ENCODE measurements at places on chromosomes 5 and 9.

DNA sequence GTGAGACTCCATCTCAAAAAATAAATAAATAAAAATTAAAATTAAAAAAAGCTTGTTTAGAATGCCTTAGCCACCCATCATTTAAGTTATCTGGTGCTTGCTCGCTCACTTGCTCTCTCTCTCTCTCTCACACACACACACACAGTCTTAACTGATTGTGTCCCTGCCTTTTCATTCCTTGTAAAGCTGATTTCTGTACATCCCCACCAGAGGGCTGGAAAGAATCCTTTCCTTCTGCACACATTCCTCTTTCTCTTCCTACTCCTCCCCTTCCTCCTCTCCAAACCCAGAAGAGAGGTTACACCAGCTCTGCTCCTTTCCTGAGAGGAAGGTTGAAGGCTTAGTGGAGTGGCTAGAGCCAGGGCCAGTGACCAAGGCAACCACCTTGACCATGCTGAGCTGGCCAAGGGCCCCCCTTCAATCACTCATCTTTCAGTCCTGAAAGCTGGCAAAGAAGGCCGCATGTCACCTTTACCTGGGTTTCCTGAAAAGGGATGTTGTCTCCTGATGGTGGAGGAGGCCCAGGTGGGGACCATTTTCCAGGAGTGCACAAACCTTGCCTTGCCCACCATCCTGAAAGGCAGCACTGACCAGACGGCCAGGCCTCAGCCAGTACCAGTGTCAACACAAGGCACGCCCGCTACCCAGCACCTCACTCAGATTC, 25.6 kb downstream of the STK10 start:
- DNase-seq = peak; percentile 74

DNA sequence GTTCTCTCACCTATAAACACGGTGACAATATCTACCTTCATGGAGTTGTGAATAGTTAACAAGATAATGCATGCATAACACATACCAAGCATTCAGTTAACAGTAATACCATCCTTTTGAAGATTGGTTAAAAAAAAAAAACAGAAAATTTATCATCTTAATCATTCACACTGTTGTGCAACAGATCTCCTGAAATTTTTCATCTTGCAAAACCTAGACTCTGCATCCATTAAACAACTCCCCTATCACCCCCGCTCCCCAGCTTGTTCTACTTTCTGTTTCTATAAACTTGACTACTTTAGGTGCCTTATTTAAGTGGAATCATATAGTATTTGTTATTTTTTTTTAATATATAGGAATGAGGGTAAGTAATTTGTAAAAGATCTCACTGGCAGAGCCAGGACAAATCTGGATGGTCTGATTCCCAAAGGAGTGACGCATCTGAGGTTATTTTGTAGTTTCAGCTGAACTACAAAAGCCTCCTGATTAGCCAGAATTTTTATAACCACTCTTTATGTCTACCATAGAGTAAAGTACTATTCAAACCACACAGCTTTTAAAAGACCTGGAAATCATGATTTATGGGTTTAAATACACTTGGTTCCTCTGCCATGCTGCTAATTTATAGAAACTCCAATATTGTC, 93.0 kb downstream of the FANCC start:
- no peak for DNase-seq

- no peak for DNase-seq
These were observed 196.9 kb downstream of the VPS13A start for GRCh38 chr9:77374266-77374665.

DNA sequence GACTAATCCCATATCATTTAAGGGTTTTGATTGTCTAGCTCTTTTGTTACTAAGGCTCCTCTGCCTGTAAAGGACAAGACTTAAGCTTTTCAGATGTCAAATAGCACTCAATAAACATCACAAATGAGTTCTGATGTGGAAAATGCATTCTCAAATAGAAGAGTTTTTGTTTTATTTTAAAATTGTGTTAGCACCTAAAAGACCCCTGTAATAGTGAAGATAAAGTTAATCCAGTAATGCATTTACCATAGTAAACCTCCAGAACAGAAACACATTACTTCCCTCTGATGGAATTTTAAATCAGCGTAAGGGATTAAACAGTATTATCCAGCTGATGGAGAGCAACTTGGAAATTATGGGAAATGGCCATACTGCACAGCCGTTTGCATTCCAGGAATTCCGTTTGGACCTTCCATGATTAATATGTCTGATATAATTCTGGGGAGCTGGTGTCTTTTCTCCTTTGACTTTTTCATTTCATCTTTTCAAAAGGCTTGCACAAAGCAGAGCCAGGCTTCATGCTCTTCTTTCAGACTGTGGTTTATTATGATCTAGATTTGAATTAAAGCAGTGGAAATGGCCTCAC, 105.6 kb downstream of the PPP2R2B start:
- DNase-seq = no peak

DNA sequence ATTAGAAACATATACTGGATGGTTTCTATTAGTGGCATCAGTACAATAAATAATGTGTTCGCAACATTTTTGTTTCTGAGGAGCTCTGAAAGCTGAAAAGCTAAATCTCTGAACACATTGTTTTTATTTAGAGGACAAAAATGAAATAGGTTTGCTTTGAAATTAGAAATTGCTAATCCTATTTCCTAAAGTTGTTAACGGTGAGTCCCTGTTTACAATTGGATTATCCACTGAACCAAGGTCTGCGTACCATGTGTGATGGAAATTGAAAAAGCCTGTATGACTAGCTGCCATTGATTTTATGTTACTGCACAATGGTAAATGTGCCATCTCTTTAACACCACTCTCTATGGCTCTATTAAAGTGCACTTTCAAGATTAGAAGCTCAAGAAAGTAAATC, 297.7 kb upstream of the NUDT12 start:
- no peak for DNase-seq

- no peak for DNase-seq
These were observed 17.1 kb upstream of the EPB41L4A start for GRCh38 chr5:112436144-112436543.

GRCh38 chr5:62585306-62585705, 6.7 kb downstream of the LRRC70 start:
- no peak for DNase-seq

GRCh38 chr5:109964136-109964535, 274.4 kb downstream of the MAN2A1 start:
- DNase-seq = no peak

- DNase-seq = no peak
These were observed 4.4 kb downstream of the TTC16 start for GRCh38 chr9:127720031-127720864.

DNA sequence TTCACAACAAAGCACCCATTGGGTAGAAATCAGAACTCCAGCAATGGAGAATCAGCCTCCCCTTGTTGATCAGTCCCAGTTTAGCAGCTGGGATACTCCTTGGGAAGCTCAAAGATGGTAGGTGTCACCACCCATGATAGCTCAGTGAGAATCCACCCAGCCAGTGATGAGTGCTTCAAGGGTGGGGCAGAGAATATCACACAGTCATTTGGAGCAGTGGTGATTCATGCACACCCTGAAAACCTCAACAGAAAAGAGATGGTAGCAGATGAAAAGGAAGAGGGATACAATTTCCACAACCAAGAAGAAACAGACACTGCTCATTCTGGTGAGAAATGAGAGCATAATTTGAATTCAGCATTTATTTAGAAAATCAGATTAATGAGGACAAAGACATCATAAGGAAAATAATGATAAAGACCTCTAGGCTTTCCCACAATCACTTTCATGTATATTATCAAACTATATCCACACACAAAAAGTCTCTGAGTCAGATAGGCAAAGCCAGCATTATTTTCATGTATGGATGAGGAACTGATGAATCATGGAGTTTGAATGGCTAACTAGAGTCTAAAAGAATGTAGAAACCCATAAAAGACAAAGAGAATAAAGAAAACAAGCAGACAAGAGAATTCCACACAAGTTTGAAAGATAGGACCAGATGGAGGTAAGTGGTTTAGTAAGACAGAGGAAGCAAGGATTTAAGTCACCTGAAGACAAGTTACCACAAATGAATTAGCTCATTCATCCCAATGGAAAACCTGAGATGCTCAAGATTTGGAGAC, 82.9 kb downstream of the FEM1C start:
- DNase-seq = no peak

DNA sequence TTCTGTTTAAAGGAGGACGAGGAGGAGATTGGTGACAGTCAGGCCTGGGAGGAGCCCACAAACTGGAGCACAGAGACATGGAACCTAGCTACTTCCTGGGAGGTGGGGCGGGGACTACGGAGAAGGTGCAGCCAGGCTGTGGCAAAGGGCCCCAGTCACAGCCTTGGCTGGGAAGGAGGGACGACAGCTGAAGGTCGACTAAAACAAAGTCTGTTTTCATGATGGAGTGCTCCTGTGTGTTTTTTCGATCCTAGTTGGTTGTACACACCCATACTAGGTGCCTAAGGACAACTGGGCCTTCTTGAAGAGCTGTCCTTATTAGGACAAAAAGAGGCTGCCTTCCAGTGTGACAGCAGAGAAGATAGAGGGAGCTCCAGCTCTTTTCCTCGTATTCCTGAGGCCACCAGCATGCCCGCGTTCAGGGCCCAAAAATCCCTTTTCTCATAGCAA, 2.9 kb downstream of the CCDC107 start:
- DNase-seq = no peak

- peak; percentile 53 for DNase-seq
These were observed 5.9 kb upstream of the EGR1 start for GRCh38 chr5:138459311-138459933.

DNA sequence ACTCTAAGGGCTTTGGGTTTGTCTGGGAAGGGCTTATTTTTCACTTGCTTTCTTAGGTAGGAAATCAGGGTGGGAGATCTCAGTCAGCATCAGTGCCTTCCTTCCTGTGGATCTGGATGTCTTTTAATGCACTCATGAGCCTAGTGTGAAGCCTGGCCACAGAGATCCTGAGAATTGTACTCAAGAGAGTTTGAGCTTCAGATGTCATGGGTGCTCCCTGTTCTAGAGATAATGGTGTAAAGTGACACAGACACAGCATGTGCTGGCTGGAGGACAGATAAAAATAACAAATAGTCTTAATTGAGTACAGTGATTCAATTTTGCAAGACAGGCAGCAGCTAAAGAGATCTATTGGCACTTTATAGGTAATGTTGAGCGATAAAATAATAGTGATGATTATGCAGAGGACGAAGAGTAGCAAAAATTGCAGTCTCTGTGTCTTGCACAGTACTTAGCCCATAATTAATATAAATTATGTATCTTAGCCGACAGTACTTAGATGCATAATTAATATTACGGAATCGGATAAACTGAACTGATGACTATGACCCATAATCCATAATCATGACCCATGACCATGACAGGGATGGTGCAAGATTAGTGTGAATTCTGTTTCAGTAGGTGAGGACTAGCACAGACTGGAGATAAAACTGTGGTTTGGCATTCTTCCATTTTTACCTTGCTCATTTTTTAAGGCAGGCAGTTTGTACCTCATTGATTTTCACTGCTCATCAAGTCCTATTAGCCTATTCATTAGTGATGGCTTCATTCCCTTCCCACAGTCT, 408.7 kb upstream of the PIK3R1 start:
- no peak for DNase-seq
